ENCODE measurements at places on chromosomes 7 and 10.
A peak's percentile ranks its signal among the peaks of the same experiment; 100 is the strongest.

DNA sequence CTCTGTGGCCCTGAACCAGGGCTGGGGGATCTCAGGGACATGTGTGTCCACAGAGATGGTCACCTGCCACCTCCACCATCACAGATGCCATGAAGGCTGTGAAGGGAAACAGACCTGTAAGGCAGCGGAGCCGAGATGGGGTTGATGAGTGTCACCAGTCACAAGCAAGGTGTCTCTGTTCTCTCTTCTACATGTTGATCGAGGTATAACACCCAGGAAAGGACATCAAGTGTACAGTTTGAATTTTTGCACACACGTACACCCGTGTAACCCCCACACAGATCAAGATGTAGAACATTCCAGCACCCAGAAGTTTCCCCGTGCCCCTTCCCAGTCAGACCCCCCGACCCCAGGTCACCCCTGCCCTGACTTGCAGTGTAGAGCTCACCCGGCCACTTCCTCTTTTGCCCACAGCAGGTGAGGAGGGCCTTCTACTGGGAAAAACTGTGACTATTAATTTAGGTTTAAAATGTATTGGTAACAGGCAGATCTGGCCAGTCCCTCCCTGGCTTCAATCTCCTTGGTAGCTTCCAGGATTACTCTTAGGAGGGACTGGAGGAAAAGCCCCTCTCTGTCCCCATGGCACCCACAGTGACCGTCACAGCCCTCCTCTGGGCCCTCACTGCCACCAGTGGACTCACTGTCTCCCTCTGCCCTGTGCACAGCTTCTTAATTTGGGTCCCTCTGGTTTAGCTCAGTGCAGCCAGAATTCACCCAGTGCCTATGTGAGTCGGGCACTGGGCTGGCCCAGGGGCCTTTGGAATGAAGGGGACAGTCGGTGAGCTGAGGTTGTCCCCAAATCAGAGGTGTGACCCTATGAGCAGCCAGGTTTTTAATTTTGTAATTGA is 108.2 kb downstream of the LHPP start:
- DNase-seq = no peak
- H3K27me3 ChIP-seq = no peaks in the 10 kb centered on the region
- no peak overlapping the region for H3K4me3 ChIP-seq
- H3K36me3 ChIP-seq = no peaks in the 10 kb centered on the region
- H3K4me1 ChIP-seq = no peaks in the 10 kb centered on the region

DNA sequence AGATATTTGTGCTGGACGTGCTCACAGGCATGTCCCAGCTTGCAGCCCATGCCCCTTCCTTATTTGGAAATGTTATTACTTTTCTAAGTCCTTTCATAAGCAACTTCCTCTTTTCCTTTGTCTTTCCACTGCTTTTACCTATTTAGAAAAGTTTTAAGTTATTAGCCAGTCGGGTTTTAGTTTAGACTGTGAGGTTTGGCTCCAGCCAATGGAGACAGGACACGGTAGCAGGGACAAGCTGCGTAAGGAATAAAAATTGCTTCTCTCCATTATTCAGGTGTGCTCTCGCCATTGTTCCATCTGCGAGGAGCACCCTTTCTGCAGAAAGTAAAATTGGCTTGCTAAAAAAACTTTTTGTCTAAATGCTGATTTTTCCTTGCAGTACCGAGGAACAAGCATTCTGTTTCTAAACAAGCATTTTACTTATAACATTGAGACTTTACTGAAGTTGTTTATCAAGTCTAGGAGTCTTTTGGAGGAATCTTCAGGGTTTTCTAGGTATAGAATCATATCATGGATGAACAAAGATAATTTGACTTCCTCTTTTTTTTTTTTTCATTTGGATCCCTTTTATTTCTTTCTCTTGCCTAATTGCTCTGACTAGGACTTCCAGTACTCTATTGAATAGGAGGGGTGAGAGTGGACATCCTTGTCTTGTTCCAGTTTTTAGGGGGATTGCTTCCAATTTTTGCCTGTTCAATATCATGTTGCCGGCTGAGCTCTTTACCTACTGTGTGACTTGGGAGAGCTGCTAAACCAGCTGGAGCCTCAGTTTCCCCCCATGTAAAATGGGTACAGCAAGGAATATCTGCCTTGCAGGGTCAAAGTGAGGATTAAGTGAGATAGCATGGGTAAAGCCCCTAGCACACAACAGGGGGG is 63.8 kb downstream of the ALOX5 start:
- no peak overlapping the region for H3K4me3 ChIP-seq
- no peaks in the 10 kb centered on the region for H3K4me1 ChIP-seq
- H3K36me3 ChIP-seq = no peaks in the 10 kb centered on the region
- no peaks in the 10 kb centered on the region for H3K27me3 ChIP-seq
- H3K27ac ChIP-seq = no peak overlapping the region
- DNase-seq = no peak

DNA sequence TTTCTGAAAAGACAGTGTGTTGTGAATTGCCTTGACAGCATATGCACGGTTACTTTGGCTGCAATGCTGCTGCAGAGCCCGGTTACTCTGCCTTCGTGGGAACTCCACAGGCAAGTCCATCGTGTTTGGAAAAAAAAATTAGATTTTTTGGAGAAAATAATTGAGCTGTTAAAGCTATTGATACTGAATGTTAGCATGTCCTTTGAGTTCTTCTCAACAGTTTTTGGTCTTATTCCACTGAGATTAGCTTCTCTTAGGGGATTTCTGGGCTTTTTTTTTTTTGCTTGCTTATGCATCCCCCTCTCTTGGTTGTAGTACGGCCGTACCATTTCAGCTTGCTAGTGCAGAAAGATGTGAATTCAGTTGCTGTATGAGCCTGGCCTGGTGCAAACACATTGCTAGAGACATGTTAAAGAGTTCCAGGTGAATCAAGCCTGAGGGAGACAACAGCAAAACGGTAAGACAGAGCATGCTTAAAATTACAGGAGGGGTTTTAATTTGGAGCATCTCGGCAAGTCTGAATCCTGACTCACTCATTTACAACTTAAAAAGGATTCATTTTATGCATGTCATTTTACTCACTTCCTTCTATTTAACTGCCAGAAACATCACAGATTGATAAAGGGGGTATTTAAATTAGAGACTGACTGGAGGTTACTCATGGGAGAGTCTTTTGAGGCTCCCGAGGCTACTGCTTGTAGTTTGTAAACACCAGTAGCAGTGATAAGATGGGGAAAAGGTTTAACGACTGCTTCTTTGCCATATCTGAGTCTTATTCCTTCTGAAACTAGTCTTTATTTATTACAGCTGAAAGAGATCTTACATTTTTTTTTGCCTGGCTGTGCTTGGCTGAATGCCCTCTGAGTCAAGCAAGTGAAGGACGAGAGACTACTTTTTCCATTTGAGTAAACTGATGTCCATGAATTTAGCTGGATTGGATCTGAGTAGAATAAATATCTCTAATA is 113.7 kb downstream of the CDK14 start:
- DNase-seq = peak; percentile 29
- H3K4me1 ChIP-seq = no peaks in the 10 kb centered on the region
- no peaks in the 10 kb centered on the region for H3K27me3 ChIP-seq

- no peaks in the 10 kb centered on the region for H3K36me3 ChIP-seq
- H3K27ac ChIP-seq = no peak overlapping the region
- no peaks in the 10 kb centered on the region for H3K4me1 ChIP-seq
Measured at GRCh38 chr10:130337696-130338635, 201.8 kb downstream of the GLRX3 start.

GRCh38 chr7:157758468-157759245 is 421.9 kb downstream of the DNAJB6 start:
- DNase-seq = no peak
- no peaks in the 10 kb centered on the region for H3K36me3 ChIP-seq
- no peak overlapping the region for H3K27ac ChIP-seq
- no peak overlapping the region for H3K4me3 ChIP-seq

DNA sequence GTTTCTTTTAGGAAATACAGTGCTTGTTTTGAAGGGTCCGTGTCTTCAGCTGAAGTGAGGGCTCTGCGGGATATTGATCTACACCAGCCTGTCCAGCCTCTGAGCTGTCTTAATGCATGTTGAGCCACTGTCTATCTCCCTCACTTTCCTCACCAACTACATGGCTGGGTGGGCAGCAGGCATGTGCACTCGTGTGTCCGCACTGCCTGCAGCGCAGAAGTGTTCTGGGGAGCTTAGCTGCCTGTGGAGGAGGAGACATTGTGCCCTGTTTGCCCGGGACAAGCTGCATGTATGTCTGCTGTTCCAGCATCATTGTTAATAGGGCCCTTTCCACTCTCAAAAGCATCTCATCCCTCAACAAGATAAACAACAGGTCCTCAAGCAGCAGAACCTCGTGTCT is 133.1 kb upstream of the EEPD1 start:
- no peak for DNase-seq
- H3K27ac ChIP-seq = no peak overlapping the region
- H3K4me3 ChIP-seq = no peak overlapping the region
- H3K36me3 ChIP-seq = no peaks in the 10 kb centered on the region
- H3K27me3 ChIP-seq = no peaks in the 10 kb centered on the region

GRCh38 chr7:15556339-15557105 is 5.3 kb downstream of the AGMO start:
- no peaks in the 10 kb centered on the region for H3K27me3 ChIP-seq
- H3K4me1 ChIP-seq = no peaks in the 10 kb centered on the region
- H3K4me3 ChIP-seq = no peak overlapping the region
- DNase-seq = no peak
- no peaks in the 10 kb centered on the region for H3K36me3 ChIP-seq

DNA sequence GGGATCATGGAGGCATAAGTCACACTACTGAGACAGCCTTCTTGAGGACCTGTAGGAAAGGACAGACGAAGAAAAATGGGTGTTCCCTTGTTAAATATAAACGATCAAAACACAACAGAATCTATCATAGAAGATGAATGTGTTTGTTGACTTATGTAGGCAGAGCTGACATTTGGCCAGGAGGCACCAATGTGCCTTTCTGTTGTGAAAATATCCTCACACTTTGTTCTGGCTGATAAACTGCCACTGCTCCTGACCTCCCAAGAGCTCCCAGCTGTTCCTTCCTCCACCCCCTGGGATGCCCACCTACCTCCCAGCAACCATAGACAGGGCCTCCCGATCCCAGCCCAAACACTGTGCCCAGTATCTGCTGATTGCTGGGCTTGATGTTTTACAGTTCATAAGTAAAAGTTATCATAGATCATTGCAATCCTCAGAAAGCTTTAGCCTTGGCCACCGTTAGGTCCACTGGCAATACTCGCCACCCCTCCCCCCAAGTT is 116.6 kb downstream of the CTTNBP2 start:
- no peaks in the 10 kb centered on the region for H3K36me3 ChIP-seq
- H3K27me3 ChIP-seq = no peaks in the 10 kb centered on the region
- no peaks in the 10 kb centered on the region for H3K4me1 ChIP-seq
- no peak overlapping the region for H3K4me3 ChIP-seq

DNA sequence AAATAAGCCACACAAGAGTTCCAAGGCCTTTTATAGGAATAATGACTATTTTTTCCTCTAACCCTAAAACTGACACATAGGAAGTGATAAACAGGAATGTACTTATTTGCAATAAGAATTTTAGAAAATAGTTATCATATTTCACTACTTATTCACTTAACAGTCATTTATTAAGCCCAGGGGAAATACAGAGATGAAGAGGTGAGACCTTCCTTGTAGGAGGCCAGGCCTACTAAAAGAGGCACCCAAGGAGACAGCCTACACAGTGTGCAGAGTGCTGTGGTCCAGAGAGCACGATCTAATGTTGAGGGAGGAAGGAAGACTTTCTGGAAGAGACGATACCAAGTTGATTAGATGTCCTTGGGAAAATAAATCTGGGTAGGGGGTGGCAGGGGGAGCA is 45.0 kb upstream of the PPP1R3C start:
- DNase-seq = no peak
- H3K27ac ChIP-seq = no peak overlapping the region
- H3K36me3 ChIP-seq = no peaks in the 10 kb centered on the region
- H3K27me3 ChIP-seq = no peaks in the 10 kb centered on the region

DNA sequence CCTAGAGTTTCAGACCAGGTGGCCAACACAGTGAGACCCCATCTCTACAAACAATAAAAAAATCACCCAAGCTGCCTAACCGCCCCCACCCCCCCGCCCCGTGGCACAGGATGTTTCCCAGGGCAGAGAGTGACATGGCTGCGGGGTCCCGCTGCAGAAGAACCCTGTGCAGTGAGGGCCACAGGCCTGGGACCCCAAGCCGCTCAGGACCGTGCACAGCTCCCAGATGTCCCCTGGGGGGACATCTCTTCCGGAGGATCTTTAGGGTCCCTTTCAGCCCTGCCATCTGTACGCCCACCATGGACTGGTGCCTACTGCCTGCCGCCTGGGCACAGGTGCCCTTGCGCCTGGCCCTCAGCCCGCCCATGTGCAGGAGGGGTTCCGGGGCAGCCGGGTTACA is 373.6 kb downstream of the DNAJB6 start:
- no peak overlapping the region for H3K4me3 ChIP-seq
- DNase-seq = no peak
- no peaks in the 10 kb centered on the region for H3K36me3 ChIP-seq
- no peaks in the 10 kb centered on the region for H3K4me1 ChIP-seq

All from uterus (tissue), 4 donors.